ENCODE measurements at places on chromosomes 2 and 18.

- DNase-seq = no peak
Observed at GRCh38 chr2:778731-779350, 101.6 kb upstream of the TMEM18 start.

DNA sequence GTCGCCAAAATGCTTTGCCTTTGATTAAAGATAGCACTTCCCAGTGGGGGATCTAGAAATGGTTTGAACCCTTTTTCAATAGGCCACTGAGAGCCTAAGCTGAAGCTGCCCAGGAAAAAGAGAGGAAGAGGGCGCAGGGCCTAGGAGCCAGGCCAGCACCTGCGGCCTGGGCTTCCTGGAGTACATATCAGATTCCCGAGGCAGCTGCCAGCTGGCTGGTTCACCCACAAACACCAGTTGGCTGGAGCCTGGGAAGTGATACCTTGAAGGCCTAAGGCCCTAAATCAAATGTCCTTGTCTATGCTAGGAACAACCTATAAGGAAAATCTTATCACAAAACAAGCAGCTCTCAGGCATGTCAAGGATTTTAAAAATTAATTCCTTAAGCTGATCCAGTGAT, 37.1 kb downstream of the ANKRD44 start:
- DNase-seq = peak; percentile 16

DNA sequence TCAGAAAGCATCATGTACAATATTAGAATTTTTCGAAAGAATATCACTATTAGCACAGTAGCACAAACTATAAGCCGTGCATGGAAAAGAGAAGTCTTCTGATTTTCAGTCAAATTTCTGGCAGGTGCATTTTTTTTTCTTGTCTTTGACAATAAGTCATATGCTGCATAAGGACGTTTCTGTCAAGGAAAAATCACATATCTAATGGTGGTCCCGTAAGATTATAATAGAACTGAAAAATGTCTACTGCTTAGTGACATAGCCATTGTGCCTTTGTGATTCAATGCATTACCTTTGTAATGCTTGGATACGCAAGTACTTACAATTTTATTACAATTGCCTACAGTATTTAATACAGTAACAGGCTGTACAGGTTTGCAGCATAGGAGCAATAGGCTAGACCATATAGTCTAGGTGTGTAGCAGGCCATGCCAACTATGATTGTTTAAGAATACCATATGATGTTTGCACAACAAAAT, 329.3 kb downstream of the LRRTM4 start:
- DNase-seq = no peak

- no peak for DNase-seq
Observed at GRCh38 chr2:203728321-203728720, 21.9 kb downstream of the CD28 start.

DNA sequence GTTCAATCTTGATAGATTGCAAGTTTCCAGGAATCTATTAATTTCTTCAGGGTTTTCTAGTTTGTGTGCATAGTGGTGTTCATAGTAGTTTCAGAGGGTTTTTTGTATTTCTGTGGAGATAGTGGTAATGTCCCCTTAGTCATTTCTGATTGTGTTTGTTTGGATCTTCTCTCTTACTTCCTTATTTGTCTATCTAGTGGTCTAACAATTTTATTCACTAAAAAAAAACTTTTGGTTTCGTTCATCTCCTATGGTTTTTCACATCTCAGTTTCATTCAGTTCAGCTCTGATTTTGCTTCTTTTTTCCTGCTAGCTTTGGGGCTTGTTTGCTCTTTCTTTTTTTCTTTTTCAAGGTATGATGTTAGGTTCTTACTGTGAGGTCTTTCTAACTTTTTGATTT, 94.5 kb downstream of the SNTG2 start:
- no peak for DNase-seq

GRCh38 chr2:130760754-130761751, 5.7 kb downstream of the AMER3 start:
- DNase-seq = no peak

All from WERI-Rb-1 (cell line).